Activated gamma-delta T cell treated with Interleukin-2 at 50 U/mL for 16 hours (primary cell): ENCODE measurements at places on chromosomes 3 and 15.

DNA sequence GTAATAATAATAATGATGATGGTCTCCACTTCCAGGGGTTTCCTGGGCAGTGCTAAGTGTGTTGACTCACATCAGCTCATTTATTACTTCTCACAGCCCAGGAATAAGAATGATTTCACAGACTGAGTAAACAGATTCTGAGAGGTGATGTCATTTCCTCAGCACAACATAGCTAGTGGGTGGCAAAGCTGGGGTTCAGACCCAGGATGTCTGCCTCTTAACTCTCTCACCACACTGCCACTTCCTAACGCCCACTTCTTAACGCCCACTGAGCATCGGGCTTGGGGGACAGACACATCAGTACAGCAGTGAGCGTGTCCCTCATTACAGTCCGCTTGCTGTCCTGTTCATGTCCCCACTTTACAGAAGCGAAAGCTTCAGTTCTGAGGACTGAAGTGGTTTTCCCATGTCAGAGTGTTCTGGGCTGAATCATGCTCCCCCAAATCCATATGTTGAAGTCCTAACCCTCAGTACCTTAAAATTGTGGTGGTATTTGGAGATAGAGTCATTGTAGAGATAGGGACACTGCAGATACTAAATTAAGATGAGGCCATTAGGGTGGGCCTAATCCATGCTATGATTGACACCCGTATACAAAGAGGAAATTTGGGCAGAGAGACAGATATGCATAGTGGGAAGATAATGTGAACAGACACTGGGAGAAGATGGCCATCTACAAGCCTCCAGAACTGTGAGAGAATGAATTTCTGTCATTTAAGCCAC lies 68.0 kb downstream of the ATP2B2 start:
- DNase-seq: peak; percentile 60

DNA sequence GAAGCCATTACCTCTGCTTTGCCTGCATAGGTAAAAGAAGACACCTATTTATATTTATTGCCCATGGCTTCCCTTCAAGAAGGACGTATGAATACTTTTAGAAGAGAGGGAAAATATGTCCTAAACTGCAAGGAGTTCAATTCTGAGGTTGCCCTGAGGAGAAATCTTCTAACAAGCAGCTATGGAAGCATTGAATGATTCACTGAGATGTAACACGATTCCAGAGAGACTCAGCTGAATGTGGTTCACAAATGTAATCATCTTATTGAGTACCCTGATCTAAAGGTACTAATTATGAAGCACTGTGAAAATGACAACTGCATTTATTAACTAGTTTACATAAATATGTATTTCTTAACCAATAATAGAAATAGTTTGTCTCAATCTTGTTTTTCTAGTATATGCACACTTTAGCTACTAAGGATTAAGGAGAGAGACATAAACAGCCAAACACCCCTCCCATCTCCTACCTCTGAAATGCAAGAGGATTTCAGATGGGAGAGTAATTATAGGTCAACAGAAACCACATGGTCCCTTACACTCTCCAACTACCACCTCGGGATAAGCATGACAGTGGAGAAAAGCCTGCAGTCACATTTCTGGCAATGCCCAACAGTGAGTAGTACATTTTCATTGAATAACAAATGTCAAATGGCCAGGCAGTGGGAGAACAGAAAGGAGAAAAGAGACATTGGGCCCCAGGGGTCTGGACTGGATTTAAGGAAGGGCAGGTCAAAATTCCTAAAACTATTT lies 506.2 kb upstream of the IL12A start:
- no peak for DNase-seq

DNA sequence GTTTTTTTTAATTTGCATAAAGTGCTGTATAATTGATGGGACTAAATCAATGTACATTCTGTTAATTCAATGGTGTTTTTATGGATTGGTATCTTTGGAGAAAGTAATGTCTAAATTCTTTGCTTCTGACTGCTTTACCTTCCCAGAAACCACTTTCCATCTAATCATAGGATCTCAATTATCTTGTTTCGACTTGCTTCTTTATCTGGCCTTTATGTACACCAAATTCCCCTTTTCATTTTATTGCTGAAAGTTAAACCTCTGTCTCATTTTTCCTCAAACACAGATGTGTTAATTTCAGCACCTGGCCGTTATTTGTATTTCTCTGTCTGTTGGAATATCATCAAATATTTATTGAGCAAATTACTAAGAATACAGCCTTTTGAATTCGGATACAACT lies 287.3 kb upstream of the GBE1 start:
- DNase-seq: no peak

DNA sequence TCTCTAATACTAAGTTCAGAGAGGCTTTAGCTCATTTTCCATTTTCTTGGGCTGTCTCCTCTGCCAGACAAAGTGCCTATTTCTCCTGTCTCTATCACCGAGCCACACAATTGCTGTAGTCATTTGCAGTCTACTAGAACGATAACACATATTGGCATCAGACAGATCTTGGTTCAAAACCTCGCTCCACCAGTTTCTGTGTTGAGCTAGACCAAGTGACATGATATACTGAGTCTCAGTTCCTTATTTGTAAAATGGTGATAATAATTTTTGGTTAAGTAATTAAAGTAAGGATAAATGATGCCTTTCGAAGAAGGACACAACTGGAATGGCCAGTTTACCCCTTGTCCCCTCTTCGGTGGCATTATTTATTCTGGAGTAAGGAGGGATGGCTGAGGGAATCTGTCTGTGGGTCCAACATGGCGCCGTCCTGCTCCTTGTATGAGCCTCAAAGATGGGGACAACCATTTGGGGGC lies 398 bp upstream of the RAB7A start:
- DNase-seq: no peak

GRCh38 chr3:47000922-47001730 lies 21.7 kb downstream of the NBEAL2 start:
- DNase-seq: no peak

GRCh38 chr3:127748754-127749327 lies 73.5 kb downstream of the MGLL start:
- no peak for DNase-seq

GRCh38 chr15:89227425-89227824 lies 6.0 kb upstream of the RLBP1 start:
- no peak for DNase-seq

DNA sequence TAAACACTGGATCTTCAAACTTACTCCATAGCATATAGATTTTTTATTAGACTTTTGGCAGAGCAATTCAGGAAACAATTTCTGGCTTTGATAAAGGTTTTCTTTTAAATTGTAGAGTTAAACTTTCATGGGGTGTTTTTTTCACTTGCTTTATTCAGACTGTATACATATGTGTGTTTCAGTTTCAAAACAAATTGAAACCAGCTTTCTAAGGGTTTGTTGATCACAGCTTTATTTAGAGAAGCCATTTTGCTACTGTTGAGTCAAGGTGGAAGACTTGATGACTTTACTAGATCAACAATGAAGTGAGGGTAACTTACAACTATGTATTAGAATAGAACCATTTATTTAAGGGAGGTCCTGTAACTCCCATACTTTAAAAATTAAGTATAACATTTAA lies 6.2 kb downstream of the UBE2E1 start:
- no peak for DNase-seq
